ENCODE measurements at places on chromosomes 2 and 18. TPM values are rescaled to one million over a fixed set of nuclear protein-coding genes. Genes with fewer than 3 reads are reported as not detected.

Gene ERBB4
- 5.2 TPM for total RNA-seq

Gene RAPGEF4
- 0.38 TPM for total RNA-seq

Gene OTOF
- not detected for total RNA-seq

Gene ASB1
- total RNA-seq = 30.9 TPM

Gene G6PC2
- not detected for total RNA-seq
